NCI-H1694 treated with DMSO at 0.1 percent for 48 hours (cell line): ENCODE measurements at places on chromosomes 2 and 18.

- DNase-seq = peak; percentile 74
Measured at GRCh38 chr18:44715842-44716241, 35.2 kb downstream of the SETBP1 start.

DNA sequence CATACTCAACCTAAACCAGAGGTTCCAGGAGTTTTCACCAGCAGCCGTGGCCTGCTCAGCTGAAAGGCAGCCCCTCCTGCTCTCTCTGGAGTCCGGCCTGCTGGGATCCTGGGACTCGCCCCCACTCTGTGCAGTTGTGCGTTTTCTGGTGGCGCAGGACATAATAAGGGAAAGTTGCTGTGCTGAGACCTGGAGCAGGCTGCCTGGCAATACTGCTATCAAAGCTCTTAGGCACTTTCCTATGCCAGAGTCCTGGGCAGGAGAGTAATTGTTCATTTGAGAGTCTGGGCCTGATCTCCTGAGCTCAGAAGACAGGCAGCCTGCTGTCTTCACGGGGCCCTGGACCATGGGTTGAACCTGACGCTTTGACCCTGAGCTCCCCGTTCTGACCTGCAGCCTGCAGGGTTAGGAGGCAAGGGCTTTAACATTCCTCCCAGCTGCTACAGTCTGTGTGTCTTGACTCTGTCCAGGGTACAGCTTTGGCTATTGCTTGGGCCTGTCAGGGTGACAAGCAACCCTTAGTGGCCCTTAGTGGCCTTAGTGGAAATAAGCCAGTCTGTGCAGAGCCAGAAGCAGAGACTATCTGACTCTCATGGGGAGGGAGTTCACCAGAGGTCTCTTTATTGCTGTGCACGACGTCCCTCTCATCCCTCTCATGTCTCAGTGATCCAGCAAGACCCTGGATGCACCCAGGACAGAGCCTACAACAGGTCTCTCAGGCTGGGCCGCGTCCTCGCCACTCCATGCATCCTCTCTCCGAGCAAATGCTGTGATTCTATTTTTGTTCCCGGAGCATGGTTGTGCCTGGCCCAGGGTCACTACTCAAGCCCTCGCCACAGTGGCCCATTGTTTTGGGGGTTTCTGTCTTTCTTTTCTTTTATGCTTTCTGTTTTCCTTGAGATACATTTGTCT, 60.6 kb downstream of the ACKR3 start:
- no peak for DNase-seq

- DNase-seq = no peak
Measured at GRCh38 chr18:73728657-73729056, 419.0 kb downstream of the FBXO15 start.

DNA sequence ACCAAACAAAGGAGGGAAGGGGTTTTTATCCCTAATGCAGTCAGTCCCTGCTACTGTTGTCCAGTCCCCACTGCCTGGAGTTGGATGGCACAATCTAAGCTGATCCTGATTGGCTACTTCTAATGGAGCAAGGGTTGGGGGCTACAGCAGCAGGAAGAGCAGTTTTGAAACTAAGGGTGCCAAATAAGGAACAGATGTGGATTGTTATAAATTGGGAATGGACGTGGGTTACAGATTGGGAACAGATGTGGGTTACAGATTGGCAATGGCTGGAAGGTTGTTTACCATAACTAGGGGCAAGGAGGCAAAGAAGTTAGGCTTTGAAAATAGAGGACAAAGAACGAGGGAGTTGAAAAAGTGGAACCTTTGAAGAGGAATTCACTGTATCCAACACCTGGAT, 16.0 kb upstream of the PROM2 start:
- DNase-seq = no peak

GRCh38 chr18:76457957-76458356, 37.1 kb downstream of the ZNF516 start:
- DNase-seq = no peak

GRCh38 chr2:65562890-65563289, 130.5 kb upstream of the SPRED2 start:
- no peak for DNase-seq

DNA sequence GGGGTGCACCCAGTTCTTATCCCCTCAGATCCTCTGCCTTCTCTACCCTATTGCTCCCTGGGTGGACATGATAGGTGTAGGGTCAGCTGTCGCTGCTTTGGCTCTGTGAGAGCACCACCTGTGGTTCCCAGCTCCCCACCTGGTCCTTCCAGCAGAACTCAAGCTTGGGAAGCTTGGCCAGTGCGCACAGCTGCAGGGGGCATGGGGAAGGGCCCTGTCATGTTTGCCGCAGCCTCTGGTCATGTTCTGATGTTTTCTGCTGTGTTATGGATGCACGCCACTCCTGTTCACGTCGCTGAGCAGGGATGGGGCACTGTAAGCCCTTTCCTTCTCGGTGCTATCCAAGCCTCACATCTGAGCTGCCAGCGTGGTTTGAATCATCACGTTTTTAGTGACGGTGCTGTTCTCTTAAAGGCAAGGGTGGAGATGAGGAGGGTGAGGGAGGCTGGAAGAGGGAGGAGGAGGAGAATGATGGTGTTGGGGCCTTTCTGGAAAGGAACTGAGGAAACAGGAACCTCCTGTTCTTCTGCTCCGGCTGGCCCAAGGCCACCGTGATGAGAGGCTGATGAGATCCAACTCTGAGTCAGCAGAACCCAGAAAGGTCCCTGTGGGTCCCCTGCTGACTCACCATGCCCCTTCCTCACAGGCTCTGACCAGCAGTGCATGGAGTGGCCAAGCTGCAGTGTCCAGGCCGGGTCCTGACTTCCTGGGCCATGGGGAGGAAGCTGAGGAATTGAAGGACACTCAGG, 78.0 kb downstream of the LIPG start:
- DNase-seq = no peak
